Activated CD4-positive, alpha-beta T cell treated with anti-CD3 and anti-CD28 coated beads, Interleukin-2, amount 10 ng/mL, durations not matched to agents 24 days and 14 days (primary cell): ENCODE measurements at places on chromosomes 12 and 14. TPM values are rescaled to one million over a fixed set of nuclear protein-coding genes. Genes with fewer than 3 reads are reported as not detected.

GRCh38 chr12:98154850-98155249 lies 360.5 kb upstream of the TMPO start:
- H3K4me3 ChIP-seq, result no peak overlapping the region
- no peak for DNase-seq
- H3K27me3 ChIP-seq, result no peaks in the 10 kb centered on the region
- no peaks in the 10 kb centered on the region for H3K4me1 ChIP-seq

DNA sequence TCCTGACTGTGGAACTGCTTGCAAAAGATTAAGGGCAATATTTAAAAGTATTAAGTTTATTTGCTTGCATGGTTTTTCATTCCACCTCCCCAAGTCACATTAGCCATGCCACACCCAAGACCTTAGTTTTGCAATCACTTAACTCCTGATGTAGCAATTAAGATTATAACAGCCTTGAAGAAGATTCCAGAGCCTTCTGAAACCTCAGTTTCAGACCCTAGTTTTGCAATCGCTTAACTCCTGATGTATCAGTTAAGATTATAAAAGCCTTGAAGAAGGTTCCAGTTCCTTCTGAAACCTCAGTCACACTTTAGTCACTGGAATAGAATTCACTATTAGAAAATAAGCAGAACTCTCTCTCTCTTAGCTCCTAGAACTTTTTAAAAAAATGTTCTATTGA lies 42.7 kb upstream of the DCN start:
- no peak for DNase-seq
- H3K36me3 ChIP-seq, result no peaks in the 10 kb centered on the region
- no peak overlapping the region for H3K27ac ChIP-seq
- H3K4me3 ChIP-seq, result no peak overlapping the region

DNA sequence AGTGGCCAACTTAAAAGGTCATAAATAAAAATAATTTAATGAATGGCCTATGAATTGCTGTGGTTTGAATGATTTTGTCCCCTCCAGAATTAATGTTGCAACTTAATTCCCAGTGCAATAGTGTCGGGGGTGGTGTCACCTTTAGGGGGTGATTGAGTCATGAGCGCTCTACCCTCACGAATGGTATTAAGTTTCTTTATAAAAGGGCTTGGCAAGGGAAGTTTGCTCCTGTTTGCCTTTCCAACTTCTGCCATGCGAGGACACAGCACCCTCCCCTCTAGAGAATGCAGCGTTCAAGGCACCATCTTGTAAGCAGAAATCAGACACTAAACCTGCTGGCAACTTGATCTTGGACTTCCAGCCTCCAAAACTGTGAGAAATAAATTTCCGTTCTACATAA lies 253.3 kb downstream of the ATXN7L3B start:
- no peaks in the 10 kb centered on the region for H3K4me1 ChIP-seq
- H3K27ac ChIP-seq, result no peak overlapping the region
- H3K4me3 ChIP-seq, result no peak overlapping the region
- H3K27me3 ChIP-seq, result no peaks in the 10 kb centered on the region
- DNase-seq, result no peak

- DNase-seq, result peak; percentile 75
- no peak overlapping the region for H3K4me3 ChIP-seq
- peaks cover 8% of the 10 kb centered on the region for H3K27me3 ChIP-seq
- H3K36me3 ChIP-seq, result no peaks in the 10 kb centered on the region
These were observed 14.8 kb downstream of the MMP14 start for GRCh38 chr14:22850944-22851764.

The ACSS3 gene
- total RNA-seq, result not detected in 2 replicates

The TMPRSS12 gene
- not detected in 2 replicates for total RNA-seq

The ERP27 gene
- 1.5 and 1.8 TPM in 2 replicates for total RNA-seq

The PAX9 gene
- total RNA-seq, result not detected in 2 replicates

The ERG28 gene
- 20.3 and 20.6 TPM in 2 replicates for total RNA-seq
